ENCODE measurements at places on chromosomes 7 and 10. TPM values are rescaled to one million over a fixed set of nuclear protein-coding genes. Genes with fewer than 3 reads are reported as not detected.

DNA sequence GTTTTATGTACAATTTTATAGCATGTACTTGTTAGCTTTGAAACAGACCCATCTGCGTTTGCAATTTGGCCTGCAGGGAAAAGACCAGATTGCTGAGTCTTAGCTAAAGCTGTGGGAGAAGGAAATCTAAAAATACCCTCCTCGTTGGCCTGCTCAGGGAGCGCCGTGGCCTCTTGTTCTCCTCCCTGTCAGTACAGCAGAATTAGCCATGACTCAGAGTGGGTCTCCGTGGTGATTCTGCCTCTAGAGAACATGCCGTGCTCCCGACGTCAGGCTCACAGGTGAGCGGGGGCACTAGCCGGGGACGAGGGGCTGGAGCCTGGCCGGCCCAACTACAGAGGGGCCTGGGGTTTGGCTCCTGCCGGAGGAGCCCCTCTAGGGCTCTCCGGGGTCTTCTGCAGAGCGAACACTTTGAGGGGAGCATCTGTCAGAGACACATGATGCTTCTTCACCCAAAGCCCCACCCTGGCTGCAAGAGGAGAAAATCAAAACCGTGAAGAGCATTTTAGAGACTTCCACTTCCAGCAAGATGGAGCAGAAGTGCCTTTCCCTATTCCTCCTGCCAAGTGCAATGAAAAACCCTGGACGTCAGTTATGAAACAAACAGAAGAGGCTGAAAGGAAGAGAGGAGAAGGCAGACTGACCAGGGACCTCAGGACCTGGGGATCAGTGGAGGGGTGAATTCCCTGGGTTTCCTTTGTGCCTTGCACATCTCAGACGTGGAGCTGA is 98.9 kb downstream of the LHPP start:
- H3K27ac ChIP-seq = peak overlapping the region; percentile 82
- H3K4me3 ChIP-seq = no peak overlapping the region
- no peaks in the 10 kb centered on the region for H3K27me3 ChIP-seq
- H3K4me1 ChIP-seq = peaks cover 25% of the 10 kb centered on the region
- H3K36me3 ChIP-seq = no peaks in the 10 kb centered on the region

GRCh38 chr10:3423384-3423783 is 250.8 kb upstream of the PITRM1 start:
- peaks cover 27% of the 10 kb centered on the region for H3K4me1 ChIP-seq
- no peaks in the 10 kb centered on the region for H3K36me3 ChIP-seq
- no peaks in the 10 kb centered on the region for H3K27me3 ChIP-seq
- no peak overlapping the region for H3K4me3 ChIP-seq
- H3K27ac ChIP-seq = no peak overlapping the region
- no peak for DNase-seq

GRCh38 chr7:34208878-34209621 is 303.7 kb downstream of the BMPER start:
- no peak overlapping the region for H3K4me3 ChIP-seq
- peaks cover 11% of the 10 kb centered on the region for H3K4me1 ChIP-seq
- H3K27me3 ChIP-seq = no peaks in the 10 kb centered on the region
- no peak overlapping the region for H3K27ac ChIP-seq

HMX2 gene
- total RNA-seq = not detected

GRCh38 chr10:60646966-60647796 is 131.1 kb upstream of the CDK1 start:
- no peaks in the 10 kb centered on the region for H3K27me3 ChIP-seq
- DNase-seq = no peak
- no peaks in the 10 kb centered on the region for H3K4me1 ChIP-seq
- H3K27ac ChIP-seq = no peak overlapping the region
- no peak overlapping the region for H3K4me3 ChIP-seq

- peaks cover 8% of the 10 kb centered on the region for H3K4me1 ChIP-seq
- no peak for DNase-seq
- H3K4me3 ChIP-seq = no peak overlapping the region
- no peaks in the 10 kb centered on the region for H3K36me3 ChIP-seq
- H3K27me3 ChIP-seq = no peaks in the 10 kb centered on the region
These were observed 23.5 kb downstream of the IMPDH1 start for GRCh38 chr7:128385988-128386925.

GRCh38 chr7:81469869-81470723 is 299.8 kb downstream of the HGF start:
- DNase-seq = peak; percentile 85
- H3K4me3 ChIP-seq = no peak overlapping the region
- no peak overlapping the region for H3K27ac ChIP-seq
- H3K4me1 ChIP-seq = peaks cover 6% of the 10 kb centered on the region
- H3K36me3 ChIP-seq = no peaks in the 10 kb centered on the region
- H3K27me3 ChIP-seq = no peaks in the 10 kb centered on the region

DNA sequence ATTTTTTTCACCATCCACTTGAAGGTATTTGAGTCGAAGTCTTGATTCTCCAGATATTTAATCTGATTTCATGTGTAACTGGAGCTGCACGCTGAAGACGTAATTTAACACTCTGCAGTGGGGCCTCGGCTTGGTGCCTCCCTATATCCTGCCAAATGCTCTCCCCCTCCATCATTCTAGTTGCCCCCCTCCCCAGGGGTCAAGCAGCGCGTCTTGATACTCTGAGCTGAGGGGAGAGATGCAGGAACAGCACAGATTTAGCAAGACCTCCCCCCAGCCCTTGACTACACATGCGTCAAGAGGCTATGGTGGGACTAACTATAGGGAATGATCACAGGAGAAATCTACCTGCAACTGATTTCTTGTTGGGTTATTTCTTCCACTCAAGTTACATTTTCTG is 85.8 kb downstream of the PRPF18 start:
- H3K4me1 ChIP-seq = no peaks in the 10 kb centered on the region
- H3K27me3 ChIP-seq = no peaks in the 10 kb centered on the region
- no peak overlapping the region for H3K4me3 ChIP-seq
- H3K36me3 ChIP-seq = peaks cover 15% of the 10 kb centered on the region

GRCh38 chr10:71575934-71576801 is 143.4 kb downstream of the C10orf105 start:
- H3K4me3 ChIP-seq = no peak overlapping the region

GRCh38 chr7:97798046-97799019 is 66.4 kb downstream of the TAC1 start:
- DNase-seq = no peak
- H3K27me3 ChIP-seq = no peaks in the 10 kb centered on the region
- H3K4me1 ChIP-seq = no peaks in the 10 kb centered on the region

HTR7 gene
- 0.83 TPM for total RNA-seq

DNA sequence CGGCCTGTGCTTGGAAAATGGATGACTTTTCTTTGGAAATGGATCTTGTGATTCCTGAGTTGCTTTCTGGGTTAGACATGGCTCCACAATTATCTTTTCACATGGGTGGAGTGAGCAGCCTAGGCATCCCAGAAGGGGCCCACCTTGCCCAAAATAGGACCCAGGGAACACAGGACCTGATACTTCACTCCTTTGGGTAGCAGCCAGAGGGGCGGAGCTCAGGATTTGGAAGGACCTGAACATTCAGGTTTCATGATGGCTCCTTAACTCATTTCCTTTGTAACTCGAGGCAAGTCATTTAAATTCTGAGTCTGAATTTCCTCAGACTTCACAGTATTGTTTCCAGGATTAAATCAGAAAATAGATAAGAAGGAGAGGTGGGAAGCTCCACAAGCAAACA is 178.3 kb upstream of the ZMIZ1 start:
- no peak for DNase-seq
- no peaks in the 10 kb centered on the region for H3K36me3 ChIP-seq
- no peak overlapping the region for H3K4me3 ChIP-seq
- H3K27ac ChIP-seq = no peak overlapping the region
- no peaks in the 10 kb centered on the region for H3K27me3 ChIP-seq

All from sigmoid colon (tissue), 7 donors.